ENCODE measurements at places on chromosomes 13 and 19.

- no peak for DNase-seq
These were observed 83.1 kb upstream of the OXGR1 start for GRCh38 chr13:97077341-97077740.

- no peak for DNase-seq
These were observed 29.7 kb upstream of the FREM2 start for GRCh38 chr13:38657191-38657590.

DNA sequence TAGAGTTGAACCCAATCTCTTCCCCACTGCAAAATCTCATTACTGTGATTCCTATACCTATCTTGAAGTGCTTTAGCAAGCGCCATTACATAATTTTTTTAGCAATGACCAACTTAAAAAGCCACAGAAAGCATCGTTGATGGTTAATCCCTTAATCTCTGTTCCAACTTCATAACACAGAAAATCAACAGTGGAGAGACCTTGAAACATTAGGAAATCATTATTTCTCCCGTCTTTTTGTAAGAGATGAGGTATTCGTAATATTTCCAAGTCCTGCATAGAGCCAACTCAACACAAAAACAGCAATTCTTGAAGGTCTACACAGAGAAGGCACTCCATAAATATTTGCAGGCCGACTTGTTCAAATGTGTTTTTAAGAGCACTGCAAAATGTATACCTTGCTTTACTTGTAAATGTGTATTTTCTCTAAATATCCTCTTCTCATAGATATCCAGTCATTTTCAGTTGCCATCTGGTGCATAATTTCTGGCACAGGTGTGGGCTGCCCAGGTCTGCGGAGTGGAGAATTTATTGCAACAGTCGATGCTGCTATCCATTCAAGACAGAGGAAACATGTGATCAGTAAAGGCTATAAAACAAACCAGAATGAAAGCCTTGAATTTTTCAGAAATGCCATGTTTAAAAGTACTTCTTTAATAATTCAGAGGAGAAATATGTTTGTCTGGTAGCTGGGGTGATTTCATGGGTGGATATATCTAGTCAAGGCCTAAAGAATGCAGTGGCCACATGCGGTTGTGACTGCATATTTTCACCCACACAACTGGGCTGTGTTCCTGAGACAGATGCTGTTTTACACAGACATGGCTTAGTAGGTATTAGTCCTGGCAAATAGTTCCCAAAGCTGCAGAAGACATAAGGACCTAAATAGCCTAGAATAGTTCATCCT is 234.3 kb upstream of the STARD13 start:
- DNase-seq = no peak

- no peak for DNase-seq
These were observed 1386.7 kb downstream of the SLITRK5 start for GRCh38 chr13:89057862-89058261.

DNA sequence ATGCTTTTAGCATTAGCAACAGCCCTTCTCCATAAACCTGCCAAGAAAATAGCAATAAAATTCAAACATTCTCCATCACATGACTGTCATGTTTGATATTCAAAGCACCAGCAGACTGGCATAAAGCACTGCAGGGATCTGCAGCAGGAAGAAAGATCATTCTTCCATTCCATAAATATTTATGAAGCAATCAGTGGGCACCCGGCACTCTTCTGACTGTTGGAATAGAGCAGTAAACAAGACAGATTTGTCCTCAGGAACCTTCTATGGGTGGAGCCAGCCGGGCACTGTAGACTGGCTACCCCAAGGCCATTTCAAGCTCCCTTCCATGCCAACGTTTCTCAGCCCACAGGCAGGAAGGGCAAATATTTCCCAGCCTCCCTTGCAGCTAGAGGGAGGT is 25.5 kb downstream of the PLA2G4C start:
- no peak for DNase-seq

DNA sequence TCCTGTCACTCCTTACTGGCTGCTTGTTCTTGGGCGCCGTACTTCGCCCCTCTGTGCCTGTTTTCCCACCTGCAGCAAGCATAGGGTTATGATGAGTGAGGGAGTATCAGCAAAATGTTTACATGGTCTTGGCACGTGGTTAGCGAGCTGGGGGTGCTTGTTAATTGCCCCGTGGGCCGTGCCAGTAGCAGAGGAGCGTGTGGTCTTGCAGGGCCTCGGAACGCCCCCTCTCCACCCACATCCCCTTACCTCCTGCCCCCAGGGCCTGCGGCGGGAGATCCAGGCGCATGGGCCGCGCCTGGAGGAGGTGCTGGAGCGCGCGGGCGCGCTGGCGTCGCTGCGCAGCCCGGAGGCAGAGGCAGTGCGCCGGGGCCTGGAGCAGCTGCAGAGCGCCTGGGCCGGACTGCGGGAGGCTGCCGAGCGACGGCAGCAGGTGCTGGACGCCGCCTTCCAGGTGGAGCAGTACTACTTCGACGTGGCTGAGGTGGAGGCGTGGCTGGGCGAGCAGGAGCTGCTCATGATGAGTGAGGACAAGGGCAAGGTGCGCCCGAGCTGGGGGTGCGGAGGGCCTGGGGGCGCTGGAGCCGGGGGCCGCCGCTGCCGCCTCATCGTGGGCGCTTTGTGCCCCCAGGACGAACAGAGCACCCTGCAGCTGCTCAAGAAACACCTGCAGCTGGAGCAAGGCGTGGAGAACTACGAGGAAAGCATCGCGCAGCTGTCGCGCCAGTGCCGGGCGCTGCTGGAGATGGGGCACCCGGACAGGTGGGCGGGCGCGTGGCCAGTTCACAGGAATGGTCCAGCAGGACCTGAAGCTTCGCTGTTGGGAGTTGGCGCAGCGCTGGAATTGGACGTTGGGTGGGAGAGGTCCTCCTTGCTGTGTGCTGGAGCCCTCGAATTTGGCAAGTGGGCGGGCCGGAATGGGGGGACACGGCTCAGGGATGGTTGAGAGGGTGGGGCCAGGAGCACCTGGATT is 22.5 kb upstream of the SHKBP1 start:
- no peak for DNase-seq

DNA sequence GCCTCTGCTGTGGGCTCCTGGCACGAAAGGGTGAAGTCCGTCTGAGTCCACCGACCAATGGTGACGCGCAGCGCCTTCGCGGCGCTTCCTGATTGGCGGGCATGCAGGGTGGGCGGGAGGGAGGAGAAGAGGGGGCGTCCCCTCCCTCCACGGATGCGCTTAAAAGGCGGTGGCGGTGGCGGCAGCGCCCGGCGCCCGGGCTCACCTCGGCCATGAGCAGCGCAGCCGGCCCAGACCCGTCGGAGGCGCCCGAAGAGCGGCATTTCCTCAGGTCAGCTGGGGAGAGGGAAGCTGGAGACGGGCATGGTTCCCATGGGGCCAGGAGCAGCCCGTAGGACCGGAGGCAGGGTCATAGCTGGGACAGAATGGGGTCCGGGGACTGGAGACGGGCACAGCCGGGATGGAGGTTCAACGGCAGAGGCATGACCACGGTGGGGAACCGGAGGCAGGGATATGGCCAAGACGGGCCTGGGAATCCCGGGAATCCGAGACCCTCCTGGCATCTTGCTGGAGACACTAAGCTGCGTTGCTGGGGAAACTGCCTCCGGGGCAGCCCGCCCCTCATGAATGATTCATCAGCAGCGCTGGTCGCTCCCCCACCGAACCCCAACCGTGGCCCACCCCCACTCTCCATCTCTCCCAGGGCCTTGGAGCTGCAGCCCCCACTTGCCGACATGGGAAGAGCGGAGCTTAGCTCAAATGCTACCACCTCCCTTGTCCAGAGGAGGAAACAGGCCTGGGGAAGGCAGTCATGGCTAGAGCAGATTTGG is at the start of gene YJEFN3:
Gene YJEFN3 (plus strand): TSS at position 191 of the 770 bp plus-strand sequence. CDS start 22 bp downstream, at position 213.
- DNase-seq = no peak

- peak; percentile 56 for DNase-seq
These were observed 1.7 kb downstream of the PCDH8 start for GRCh38 chr13:52846567-52847321.

Data from stimulated activated CD4-positive, alpha-beta T cell treated with anti-CD3 and anti-CD28 coated beads, Interleukin-15, amount 100 ng/mL, for 24 hours (primary cell).